Stimulated activated CD8-positive, alpha-beta memory T cell treated with anti-CD3 and anti-CD28 coated beads, Interleukin-7, amount 100 ng/mL, for 1 hour (primary cell): ENCODE measurements at places on chromosomes 1 and 21.

- no peak for DNase-seq
Measured at GRCh38 chr1:55534565-55535121, 319.5 kb upstream of the USP24 start.

- DNase-seq, result no peak
Measured at GRCh38 chr1:181131255-181131941, 42.9 kb downstream of the IER5 start.

- DNase-seq, result no peak
Measured at GRCh38 chr1:90012300-90012699, 17.4 kb downstream of the ZNF326 start.

- no peak for DNase-seq
Measured at GRCh38 chr1:25695090-25695770, 78.6 kb downstream of the MAN1C1 start.

GRCh38 chr21:36188081-36188681 lies 31.6 kb downstream of the DOP1B start:
- DNase-seq, result no peak

DNA sequence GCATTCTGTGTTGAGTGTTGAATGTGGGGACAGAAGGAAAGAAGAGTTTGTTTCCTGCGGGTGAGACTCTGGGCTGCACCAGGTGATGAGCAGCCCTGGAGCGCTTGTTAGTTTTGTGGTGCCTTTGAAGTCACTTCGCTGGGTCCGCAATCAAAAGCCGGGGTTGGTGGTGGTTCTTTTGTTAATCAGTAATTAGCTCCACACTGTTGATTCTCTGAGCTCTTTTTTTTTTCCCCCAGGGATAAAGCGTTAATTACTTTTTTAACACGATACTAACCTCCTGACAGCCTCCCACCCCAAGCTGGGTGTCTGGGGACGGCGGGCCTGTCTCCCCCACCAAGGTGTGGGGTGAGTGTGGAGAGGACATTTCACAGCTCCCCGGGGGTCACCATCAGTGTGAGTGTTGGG lies 56.6 kb downstream of the AGPAT3 start:
- no peak for DNase-seq

- DNase-seq, result no peak
Measured at GRCh38 chr1:53541761-53542550, 82.8 kb downstream of the DMRTB1 start.

- DNase-seq, result no peak
Measured at GRCh38 chr1:1216770-1217620, 3.0 kb upstream of the TNFRSF4 start.

DNA sequence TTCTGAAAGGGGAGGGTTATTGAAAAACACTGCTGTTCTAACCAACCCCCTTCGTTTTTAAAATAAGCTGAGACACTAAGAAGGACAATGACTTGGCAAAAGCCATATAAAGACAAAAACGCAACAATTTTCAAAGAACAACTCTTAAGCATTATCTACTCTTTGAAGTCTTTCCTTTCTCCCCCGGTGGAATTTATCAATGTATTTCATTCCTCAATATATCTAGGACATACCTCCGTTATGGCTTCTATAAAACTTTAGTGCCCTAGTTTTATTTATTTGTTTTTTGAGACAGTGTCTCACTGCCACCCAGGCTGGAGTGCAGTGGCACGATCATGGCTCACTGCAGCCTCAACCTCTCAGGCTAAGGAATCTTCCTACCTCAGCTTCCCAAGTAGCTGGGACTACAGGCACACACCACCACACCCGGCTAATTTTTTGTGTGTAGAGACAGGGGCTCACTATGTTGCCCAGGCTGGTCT lies 3.2 kb downstream of the NRDC start:
- no peak for DNase-seq

DNA sequence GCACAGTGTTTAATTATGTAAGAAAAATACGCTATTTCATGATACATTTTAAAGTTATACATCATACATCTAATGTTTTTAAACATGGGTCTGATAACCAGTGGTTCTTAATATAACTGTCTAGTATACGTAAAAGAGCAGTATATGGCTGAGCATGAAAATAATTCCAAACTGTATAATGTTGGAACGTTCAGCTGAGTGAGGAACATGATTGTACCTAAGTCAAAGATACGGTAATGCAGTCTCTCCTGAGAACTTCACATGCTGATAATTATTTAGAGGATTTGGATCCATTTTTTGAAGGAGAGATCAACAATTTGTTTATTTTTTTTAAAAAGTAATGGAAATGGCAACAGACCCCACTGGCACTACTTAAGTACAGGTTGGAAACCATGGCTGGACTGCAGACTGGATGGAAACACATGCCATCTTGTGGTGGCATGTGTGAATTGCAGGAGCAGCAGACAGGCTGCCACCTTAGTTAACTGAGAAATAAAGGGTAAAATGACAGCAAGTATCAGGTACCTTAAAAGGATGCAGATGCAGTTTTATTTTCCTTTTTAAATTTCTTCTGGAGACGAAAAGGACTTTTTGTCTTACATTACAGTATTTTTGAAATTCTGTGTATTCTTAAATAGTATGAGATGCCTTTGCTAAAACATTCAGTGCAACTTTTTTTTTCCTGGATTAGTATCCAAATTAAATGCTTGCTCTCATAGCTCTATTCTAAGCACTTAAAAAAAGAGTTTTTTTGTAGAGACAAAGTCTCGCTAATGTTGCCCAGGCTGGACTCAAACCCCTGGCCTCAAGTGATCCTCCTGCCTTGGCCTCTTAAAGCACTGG lies 73.8 kb downstream of the MTR start:
- DNase-seq, result no peak

GRCh38 chr1:194277927-194278326 lies 1091.5 kb upstream of the B3GALT2 start:
- DNase-seq, result no peak

- DNase-seq, result no peak
Measured at GRCh38 chr1:192998536-192998935, 60.6 kb downstream of the UCHL5 start.

GRCh38 chr1:162090378-162090777 lies 20.9 kb downstream of the NOS1AP start:
- no peak for DNase-seq

GRCh38 chr1:192477630-192478029 lies 97.9 kb upstream of the RGS1 start:
- DNase-seq, result no peak

GRCh38 chr1:219266524-219266923 lies 92.8 kb downstream of the LYPLAL1 start:
- DNase-seq, result no peak

DNA sequence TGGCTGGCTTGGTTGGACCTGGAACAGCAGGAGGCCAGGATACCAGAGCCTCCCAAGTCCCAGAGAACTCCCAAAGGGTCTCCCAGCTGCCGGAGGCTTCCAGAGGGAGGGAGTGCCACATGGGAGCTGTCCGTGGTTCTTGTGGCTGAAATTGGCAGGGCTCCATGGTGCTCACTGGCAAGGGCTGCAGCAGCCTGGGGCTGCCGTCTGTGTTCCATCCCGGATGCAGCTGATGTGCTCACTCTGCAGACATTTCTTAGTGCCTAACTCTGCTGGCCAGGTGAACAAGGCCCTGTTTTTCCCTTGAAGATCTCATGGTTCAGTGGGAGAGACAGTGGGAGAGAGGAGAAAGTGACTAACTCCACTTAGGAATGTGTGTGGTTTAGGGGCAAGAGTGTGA lies 261.1 kb downstream of the CAMTA1 start:
- no peak for DNase-seq
